ENCODE measurements at places on chromosomes 2 and 18.
A peak's percentile ranks its signal among the peaks of the same experiment; 100 is the strongest.

GRCh38 chr2:177193240-177193639 is 19.4 kb upstream of the HNRNPA3 start:
- no peak for DNase-seq

DNA sequence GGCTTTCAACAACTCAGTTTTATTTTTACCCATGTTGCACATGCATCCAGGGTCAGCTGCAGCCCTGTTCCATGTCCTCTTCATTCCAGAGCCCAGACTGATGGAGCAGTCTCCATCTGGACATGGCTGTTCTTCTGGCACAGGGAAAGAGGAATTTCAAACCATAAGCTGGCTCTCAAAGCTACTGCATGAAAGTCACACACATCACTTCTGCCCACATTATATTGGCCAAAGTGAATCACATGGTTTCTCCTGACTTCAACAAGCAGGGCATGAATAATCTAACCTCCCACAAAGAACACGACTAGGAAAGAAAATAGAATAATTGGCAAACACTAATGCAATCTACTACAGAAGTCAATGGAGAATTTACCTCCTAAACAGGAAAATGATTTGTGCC is 94.2 kb downstream of the FTCDNL1 start:
- DNase-seq = no peak

DNA sequence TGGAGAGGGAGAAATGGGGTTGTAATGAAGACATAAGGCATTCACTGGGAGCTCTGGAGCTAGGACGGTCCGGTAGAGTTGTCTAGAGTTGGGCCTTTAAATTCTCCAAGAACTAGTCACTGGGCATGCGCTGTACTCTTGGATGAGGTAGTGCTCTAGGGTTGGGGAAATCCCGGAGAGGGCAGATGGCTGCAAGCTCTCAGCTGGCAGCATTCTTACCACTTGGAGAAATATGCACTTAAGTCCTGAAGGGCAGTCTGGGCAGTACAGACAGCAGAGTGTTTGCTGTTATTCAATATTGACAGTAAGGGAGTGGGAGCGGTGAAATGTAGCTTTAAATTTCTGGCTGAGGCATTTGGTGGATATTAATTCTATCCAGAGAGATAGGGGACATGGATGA is 214.6 kb downstream of the RDH14 start:
- DNase-seq = no peak

- no peak for DNase-seq
Observed at GRCh38 chr18:59686260-59686659, 11.0 kb downstream of the CCBE1 start.

DNA sequence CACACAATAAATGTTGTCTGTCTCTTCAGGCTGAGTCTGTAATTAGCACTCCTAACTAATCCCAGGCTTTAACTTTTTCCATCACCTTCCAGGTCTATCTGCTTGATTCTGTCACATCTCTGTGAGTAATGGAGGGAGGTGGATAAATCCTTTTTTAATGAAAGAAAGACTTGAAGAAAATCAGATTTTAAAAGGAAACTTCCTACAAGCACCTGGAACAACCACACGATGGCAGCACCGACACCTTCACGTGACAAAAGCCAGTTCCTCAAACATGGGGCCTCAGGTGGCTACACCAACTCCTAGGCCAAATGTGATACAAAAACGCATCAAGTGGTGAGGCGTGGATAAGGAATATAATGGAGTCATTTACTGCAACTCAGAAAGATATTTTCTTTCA is 41.8 kb downstream of the TGFBRAP1 start:
- no peak for DNase-seq

DNA sequence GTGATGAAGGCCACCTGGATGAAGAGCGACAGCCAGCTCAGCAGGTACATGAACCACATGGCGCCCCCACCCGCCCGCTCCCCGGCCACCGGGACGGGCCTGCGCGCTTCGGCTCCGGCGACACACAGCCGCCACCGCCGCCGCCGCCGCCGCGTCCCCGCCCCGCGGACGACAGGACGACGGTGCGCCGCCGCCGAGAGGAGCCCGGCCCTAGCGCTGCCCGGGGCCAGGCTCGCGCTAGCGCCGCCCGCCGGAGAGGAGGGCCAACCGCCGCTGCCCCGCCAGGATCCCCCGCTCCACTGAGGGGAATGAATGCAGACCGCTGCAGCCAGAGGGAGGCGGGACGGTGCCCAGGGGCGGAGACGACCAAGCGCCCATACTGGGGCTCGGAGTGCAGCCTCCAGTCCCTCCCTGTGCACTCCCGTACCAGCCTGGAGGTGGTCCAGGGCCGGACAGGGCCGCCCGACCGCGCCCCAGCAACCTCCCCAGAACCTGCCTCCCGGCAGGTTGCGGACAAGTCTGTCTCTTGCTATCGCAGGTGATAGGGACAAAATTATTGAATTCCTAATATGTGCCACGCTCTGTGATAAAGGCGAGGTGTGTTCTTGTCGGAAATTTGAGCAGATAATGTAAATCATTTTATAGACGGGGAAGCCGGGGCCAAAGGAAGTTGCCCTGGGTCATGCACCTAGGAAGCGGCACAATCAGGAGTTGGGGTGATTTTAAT is at the start of gene TEX261:
Gene TEX261, minus strand, starts transcription at position 175 of the 727 bp plus-strand sequence. Its CDS starts 116 bp downstream, at position 59.
- DNase-seq = peak; percentile 59

GRCh38 chr18:75142677-75143076 is 66.3 kb downstream of the PTGR3 start:
- DNase-seq = no peak

DNA sequence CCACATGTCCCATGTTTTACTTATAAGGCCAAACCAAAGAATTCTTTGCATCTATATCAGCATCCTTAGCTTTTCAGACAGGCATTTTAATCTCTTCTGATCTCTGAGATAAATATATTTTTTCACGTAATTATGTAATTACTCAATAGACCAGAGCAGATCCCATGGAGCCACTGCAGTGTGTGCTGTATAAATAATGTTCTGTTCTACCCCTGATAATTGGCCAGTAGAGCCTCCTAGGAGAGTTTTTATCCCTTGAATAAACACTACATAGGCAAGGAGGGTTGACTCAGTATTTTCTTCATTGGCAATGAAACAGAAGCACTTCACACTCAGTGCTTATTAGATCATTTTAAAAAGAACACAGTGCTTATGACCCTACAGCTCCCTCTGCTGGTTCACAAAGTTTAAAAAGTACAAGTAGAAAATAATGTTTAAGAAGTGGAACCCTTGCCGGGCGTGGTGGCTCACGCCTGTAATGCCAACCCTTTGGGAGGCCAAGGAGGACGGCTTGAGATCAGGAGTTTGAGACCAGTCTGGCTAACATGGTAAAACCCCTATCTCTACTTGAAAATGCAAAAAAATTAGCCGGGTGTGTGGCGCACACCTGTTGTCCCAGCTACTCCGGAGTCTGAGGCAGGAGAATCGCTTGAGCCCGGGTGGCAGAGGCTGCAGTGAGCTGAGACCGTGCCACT is 91.9 kb downstream of the PPP1R1C start:
- DNase-seq = peak; percentile 76

DNA sequence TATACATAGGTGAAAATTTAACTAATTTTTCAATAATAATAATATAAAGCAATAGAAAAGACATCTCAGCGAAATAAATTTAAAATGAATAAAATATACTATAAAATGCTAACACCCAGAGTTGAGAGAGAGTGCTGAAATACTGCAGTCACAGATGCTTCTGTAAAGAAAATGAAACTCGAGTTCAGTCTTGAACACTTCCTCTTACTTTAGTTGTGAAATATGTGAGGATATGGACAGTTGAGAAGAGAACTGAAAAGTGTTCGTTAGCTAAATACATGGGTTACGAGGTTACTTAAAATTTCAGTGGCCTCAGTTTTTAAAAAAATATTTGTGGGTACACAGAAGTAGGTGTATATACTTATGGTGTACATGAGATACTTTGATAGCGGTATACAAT is 106.8 kb downstream of the DNAH7 start:
- DNase-seq = no peak

DNA sequence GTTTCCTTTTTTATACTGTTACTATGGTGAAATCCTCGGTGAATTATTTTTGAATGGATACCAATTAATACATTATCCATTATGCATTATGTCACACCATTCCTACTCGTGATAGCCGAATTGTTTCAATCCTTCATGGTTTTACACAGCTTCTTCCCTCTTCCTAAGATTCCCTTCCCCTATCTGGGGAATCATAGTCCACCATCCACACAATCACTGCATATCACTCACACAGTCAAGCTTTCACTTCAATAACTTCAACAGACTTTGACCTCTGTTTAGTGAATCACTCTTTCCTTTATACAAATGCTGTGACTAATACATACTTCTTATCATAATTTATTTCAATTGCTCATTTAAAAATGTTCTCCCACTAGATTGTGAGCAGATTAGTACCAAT is 1108.1 kb upstream of the LRRTM1 start:
- no peak for DNase-seq
